ENCODE measurements at places on chromosomes 4 and X.

- no peak for DNase-seq
Observed at GRCh38 chr4:81826335-81826734, 354.6 kb upstream of the RASGEF1B start.

DNA sequence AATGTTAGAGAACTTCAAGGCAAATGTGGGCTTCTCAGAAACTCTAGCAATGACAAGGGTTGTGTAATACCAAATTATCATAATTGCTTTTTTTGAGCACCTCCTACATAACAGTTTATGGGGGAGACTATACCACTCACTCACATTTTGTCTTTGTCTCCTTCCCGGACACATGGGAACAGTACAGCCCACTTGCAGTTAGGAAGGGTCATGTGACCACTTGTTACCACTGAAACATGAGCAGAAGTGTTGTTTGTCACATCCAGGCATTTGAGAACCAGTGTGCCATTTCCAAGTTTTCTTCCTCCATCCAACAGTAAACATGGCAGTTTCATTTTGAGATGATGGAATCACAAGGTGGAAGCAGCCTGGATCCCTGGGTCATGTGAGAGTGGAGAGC is 6.9 kb downstream of the MAGEA11 start:
- DNase-seq: no peak

DNA sequence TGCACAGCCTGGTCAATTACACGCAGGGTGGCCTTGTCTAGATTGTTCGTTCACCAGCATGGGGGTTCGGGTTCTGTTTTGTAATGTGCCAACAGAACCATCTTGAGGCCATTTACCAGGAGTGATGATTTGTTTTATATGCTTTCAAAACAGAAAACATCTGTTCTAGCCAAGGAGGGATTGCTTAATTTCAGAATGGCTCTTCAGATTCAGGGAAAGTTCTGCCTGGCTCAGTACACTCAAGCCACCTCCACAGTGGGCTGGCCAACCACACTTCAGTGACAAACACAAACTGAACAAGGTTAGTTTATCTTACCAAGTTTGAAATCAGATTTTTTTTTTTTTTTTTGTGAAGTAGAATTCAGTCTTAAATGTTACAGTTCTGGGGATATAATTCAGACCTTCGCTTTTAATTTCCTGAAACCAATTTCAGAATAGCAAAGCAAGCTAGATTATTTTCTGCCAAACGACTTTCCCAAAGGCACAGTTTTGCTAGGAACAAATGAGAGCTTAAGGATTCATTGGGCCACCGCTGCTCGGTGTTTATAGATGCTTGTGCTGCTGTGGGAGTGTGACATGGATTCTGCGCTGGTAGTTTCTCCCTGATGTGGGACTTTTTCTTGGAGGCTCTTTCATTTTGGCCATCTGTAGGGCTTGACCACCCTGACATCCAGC is 23.4 kb downstream of the SMS start:
- DNase-seq: no peak

GRCh38 chr4:132383571-132384199 is 765.4 kb upstream of the PCDH10 start:
- no peak for DNase-seq

DNA sequence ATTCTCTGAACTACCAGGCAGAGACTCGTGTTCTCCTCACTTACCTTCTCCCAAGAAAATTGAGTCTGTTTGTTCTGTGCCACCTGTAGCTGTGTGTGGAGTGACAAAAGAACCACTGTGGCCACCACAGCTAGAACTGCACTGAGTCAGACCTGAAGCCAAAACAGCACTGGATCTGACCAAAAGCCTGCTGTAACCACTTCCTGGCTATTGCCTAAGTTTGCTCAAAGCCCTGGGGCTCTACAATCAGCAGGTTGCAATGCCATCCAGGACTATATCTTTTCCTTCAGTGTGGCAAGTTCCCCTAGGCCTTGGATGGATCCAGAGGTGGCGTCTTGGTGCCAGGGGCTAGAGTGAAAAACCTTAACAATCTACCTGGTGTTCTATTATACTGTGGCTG is 449.1 kb downstream of the FAM133A start:
- DNase-seq: no peak

DNA sequence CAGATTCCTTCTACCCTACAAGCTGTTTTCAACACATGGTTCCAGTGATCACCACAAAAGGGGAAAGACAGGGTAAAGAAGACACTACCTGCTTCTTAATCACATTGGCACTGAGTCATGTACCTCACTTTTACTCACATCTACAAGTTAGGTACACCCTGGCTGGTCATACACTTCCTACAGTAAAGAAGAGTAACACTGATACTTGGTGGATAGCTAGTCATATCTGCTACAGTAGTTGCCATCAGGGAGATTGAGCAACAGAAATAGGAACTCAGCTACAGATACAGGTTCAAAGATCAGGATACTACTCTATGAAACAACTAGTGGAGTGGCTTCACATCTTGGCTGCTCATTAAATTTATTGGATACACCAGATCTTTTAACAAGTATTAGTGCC is 105.4 kb upstream of the DIAPH2 start:
- no peak for DNase-seq

GRCh38 chrX:68841251-68842049 is 12.6 kb downstream of the EFNB1 start:
- no peak for DNase-seq

- DNase-seq: no peak
Observed at GRCh38 chrX:96861661-96862060, 22.0 kb upstream of the RPA4 start.

DNA sequence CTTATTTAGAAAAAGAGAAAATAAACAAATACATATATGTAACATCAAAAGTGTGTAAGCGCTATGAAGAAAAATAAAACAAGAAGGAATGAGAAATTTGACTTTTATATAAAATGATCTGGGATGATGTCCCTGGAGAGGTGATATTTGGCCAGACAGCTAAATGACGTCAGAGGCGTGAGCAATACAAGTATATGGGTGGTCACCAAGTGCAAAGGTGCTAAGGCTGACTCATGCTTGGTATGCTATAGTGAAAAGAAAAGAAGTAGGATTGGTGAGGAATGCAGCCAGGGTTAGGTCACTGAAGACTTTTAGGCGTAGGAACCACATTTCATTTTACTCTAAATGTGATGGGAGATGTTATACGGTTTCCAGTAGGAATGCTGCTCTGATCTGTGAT is 1049.1 kb upstream of the TENM3 start:
- DNase-seq: no peak

GRCh38 chrX:153245288-153245731 is 66.2 kb downstream of the MAGEA1 start:
- no peak for DNase-seq

DNA sequence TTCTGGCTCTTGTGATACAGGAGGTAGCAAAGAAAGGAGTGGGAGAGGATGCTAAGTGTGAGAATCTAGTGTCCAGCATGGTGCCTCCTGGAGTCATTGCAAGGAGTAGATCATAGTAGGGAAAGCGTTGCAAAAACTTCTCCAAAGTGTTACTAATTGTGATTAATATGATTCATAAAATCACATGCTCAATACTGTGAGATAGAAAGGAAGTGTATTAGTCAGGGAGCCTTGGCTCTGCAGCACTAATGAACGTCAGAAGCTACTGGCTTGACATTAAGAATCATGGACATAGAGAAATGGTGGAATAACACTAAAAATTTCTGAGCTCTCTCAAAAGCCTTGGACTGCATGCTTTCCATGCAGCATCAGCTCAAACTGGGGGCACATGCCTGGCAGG is 299.1 kb downstream of the EVC2 start:
- DNase-seq: no peak

DNA sequence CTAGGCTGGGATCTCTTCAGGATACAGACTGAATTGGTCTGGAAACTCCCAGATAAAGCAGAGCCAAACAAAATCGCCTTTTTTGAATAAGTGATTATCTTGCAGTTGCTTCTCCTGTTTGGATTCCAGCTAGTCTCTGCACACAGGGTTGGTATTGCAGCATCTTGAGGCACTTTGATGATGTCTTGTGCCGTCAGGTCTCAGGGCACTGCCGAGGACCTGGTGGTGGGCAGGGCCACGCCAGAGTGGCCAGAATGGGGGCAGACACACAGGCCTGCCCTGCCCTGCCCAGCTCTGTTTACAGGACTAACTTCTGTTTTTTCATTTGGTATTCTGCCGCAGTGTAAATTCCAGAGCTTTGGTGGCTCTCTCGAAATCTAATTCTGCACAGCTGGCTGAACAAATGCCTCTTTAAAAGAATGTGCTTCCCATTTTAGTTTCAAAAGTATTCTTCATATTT is 276.1 kb downstream of the NR3C2 start:
- no peak for DNase-seq

GRCh38 chr4:153174821-153175567 is 29.2 kb upstream of the TRIM2 start:
- no peak for DNase-seq

GRCh38 chr4:176919631-176920030 is 126.9 kb upstream of the VEGFC start:
- DNase-seq: no peak

DNA sequence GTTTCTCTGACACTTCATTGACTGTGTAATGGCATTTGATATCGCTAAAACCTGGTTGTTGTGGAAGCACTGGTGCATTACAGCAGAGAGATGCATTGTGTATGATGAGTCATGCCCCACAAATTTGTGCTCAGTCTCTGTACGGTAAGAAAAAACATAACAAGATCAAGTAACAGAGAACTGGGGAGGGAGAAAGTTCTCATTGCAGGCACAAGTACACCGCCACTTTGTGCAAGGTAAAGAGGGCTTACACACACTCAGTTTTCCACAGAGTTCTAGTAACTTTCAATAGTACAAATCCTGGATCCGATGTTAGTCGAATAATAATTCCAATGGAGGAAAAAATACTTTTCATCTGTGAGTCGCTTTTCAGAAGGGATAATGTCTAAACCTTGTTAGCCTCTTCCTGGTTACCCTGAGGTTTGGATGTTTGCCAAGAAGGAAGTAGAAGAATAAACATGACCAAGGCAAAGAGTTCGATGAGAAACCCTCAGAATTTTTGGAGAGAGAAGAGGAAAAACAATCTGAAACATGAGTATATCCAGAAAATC is 512.5 kb upstream of the SLIT2 start:
- no peak for DNase-seq

DNA sequence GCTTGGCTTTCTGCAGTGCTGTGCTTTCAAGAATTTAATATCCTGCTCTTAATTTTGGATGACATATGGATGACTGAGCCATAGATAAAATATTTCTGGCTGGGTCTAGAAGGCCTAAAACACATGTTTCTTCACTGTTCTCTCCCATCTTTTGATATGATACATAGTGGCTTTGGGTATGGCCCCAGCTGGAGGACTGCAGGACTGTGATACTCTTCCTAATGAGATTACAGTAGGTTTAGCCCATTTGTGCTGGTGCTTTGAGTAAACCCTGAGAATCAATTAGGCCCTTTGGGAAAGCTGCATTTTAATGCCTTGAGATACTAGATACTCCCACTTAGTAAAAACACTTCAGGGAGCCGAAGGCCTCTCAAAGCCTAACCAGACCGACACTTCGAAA is 38.0 kb downstream of the KIT start:
- no peak for DNase-seq

GRCh38 chrX:27976284-27976683 is 5.0 kb downstream of the DCAF8L1 start:
- no peak for DNase-seq

DNA sequence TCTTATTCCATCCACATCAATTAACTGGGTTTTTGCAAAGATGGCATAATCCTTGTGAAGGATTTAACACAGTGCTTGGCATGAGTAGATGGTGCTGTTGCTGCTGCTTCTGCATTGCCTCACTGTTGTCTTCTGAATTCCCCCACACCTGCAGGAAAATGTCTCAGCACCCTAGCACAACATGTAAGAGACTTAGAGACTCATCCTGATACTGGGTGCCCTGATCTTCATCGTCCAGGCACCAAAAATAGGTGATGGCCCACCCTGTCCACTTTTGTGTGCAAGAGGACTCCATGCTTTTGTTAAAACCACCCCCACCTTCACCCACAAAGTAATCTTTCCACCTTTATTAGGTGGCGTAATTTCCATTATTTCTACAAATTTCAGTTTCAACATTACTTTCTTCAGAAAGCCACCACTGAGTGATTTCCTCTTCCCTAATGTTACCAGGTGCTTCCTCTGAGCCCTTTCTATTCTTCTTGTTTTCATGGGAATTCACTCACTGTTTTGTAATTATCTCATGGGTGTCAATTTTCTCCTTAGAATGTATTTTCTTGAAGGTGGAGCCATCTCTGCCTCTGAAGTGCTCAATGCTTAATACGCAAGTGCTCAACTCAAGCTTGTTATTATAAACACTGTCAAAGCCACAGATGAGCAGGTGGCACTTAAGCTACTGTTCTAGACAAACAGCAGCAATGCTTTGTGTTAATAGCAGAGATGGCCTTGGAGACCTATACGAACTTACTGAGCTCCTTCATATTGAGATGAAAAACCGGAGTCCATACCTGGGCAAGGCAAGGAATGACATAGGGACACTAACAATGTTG is 89.5 kb downstream of the HS3ST1 start:
- no peak for DNase-seq

DNA sequence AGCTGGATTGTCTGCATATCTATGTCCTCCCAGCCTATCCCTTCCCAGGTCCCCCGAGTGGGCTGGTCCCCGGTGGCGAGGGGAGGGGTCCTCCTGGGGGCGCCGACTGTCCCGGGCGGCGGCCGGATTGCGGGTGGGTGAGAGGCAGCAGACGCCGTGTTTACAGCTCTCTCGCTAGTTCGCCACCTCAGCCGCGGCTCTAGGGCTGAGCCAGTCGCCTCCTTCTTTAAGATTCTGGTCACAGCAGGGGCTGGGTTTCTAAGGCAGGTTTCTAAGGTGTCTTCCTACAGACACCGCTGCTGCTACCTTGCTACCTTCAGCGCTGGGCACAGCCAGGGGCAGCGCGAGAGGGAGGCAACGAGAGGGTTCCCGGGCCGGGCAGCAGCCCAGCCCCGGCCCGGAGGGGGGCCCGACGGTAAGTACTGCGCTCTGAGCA is 57.2 kb downstream of the FRMPD3 start:
- no peak for DNase-seq

DNA sequence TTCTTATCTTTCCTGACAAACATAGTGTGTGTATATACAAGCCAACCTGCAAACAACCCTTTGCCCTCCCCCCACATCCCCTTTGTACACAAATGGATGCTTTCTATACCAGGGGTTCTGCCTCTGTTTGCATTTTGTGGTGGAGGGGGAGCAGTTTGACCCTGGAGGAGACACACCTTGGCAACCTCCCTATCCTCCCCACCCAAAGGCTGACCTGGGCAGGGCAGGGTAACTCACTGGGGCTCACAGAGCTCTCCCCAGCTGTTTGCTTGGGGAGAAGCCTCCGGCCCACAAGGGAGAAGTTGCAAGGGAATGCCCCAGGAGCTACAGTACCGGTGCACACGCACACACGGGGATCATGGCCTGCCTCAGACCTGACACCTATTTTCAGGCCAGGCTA is 372.6 kb downstream of the BCOR start:
- DNase-seq: no peak

GRCh38 chr4:86876894-86877685 is 15.1 kb downstream of the C4orf36 start:
- DNase-seq: no peak

GRCh38 chr4:25310066-25310802 is 2.3 kb upstream of the ZCCHC4 start:
- no peak for DNase-seq

- no peak for DNase-seq
Observed at GRCh38 chr4:183362916-183363542, 40.8 kb upstream of the CLDN24 start.

GRCh38 chrX:25941087-25941486 is 197.1 kb upstream of the MAGEB18 start:
- no peak for DNase-seq

All from stimulated activated CD8-positive, alpha-beta memory T cell treated with anti-CD3 and anti-CD28 coated beads, Interleukin-2, amount 100 ng/mL, for 48 hours (primary cell).